Neural crest cell (in vitro differentiated cells): ENCODE measurements at places on chromosomes 4 and X.
A peak's percentile ranks its signal among the peaks of the same experiment; 100 is the strongest.

- no peaks in the 10 kb centered on the region for H3K27me3 ChIP-seq
- no peak overlapping the region for H3K4me3 ChIP-seq
- no peak for DNase-seq
- no peaks in the 10 kb centered on the region for H3K36me3 ChIP-seq
Measured at GRCh38 chr4:55291227-55291640, 54.8 kb upstream of the SRD5A3 start.

- no peaks in the 10 kb centered on the region for H3K27me3 ChIP-seq
- no peak overlapping the region for H3K4me3 ChIP-seq
- H3K36me3 ChIP-seq, result no peaks in the 10 kb centered on the region
Measured at GRCh38 chr4:96063639-96064038, 223.7 kb downstream of the PDHA2 start.

GRCh38 chr4:3263053-3263875, 14.3 kb downstream of the MSANTD1 start:
- H3K4me3 ChIP-seq, result no peak overlapping the region
- H3K27ac ChIP-seq, result no peak overlapping the region
- no peaks in the 10 kb centered on the region for H3K36me3 ChIP-seq
- H3K4me1 ChIP-seq, result no peaks in the 10 kb centered on the region
- no peak for DNase-seq

DNA sequence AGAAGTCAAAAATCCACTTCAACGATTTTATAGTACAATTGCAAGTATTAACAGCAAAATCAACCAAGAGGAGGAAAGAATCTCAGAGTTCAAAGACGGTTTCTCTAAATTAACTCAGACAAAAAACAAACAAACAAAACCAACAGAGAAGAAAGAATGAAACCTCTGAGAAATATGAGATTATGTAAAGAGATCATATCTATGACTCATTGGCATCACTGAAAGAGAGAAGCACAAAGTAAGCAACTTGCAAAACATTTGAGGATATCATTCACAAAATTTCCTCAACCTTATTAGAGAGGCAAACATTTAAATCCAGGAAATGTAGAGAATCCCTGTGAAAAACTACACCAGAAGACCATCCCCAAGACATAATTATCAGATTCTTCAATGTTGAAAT, 370.4 kb downstream of the INPP4B start:
- H3K27me3 ChIP-seq, result no peaks in the 10 kb centered on the region
- DNase-seq, result no peak
- H3K27ac ChIP-seq, result no peak overlapping the region
- no peak overlapping the region for H3K4me3 ChIP-seq

GRCh38 chr4:183342541-183343533, 20.6 kb upstream of the CLDN24 start:
- no peak overlapping the region for H3K27ac ChIP-seq
- H3K4me3 ChIP-seq, result no peak overlapping the region
- no peak for DNase-seq
- H3K36me3 ChIP-seq, result no peaks in the 10 kb centered on the region

DNA sequence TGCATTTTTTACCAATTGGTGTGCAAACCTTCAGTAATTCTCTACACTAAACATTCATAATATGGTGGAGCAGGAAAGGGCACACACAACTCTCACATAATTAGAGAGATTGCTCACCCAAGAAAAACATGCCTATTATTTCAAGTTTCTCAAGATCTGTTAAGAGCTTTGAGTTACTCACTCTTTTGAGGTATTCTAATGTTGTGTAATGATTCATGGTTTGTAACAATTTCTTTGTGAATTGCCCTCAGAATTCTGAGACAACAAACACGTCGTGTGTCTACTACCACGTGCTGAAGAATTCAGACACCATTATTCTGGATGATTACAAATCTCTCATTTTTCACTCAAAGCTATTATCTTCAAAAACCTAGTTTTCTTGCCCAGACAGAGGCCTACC, 82.8 kb downstream of the PDGFC start:
- DNase-seq, result no peak
- H3K4me1 ChIP-seq, result peaks cover 4% of the 10 kb centered on the region
- H3K36me3 ChIP-seq, result peaks cover 3% of the 10 kb centered on the region
- no peak overlapping the region for H3K27ac ChIP-seq
- H3K4me3 ChIP-seq, result no peak overlapping the region

- no peak overlapping the region for H3K27ac ChIP-seq
- DNase-seq, result no peak
- H3K4me3 ChIP-seq, result no peak overlapping the region
- peaks cover 7% of the 10 kb centered on the region for H3K4me1 ChIP-seq
Measured at GRCh38 chr4:176259330-176260090, 9.5 kb downstream of the ASB5 start.

DNA sequence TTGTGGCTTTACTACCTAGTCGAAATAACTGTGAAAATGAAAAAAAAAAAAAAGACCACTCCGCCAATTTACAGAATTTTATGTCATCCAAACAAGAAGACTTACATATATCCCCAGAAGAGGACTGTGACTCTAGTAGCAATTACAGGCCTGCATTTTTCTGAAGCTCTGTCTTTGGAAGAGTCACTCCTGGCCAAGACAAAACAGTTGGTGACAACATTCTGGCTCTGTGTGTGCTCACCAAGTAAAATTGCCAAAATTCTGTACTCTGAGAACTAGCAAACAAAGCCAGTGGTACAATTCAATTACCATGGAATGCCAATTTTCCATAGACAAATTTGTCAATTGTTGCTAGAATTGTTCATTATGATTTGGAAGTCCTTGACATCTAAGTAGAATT, 311.1 kb downstream of the PDGFC start:
- no peaks in the 10 kb centered on the region for H3K36me3 ChIP-seq
- peaks cover 17% of the 10 kb centered on the region for H3K4me1 ChIP-seq
- H3K4me3 ChIP-seq, result no peak overlapping the region
- DNase-seq, result no peak
- H3K27me3 ChIP-seq, result no peaks in the 10 kb centered on the region

- H3K27ac ChIP-seq, result no peak overlapping the region
- H3K4me3 ChIP-seq, result no peak overlapping the region
- peaks cover 19% of the 10 kb centered on the region for H3K4me1 ChIP-seq
- H3K27me3 ChIP-seq, result no peaks in the 10 kb centered on the region
- H3K36me3 ChIP-seq, result no peaks in the 10 kb centered on the region
- DNase-seq, result no peak
Measured at GRCh38 chr4:118318931-118319330, 33.9 kb downstream of the PRSS12 start.

- no peak overlapping the region for H3K27ac ChIP-seq
- no peaks in the 10 kb centered on the region for H3K27me3 ChIP-seq
- DNase-seq, result no peak
- H3K4me1 ChIP-seq, result no peaks in the 10 kb centered on the region
Measured at GRCh38 chr4:56450342-56450741, 14.3 kb downstream of the PAICS start.

DNA sequence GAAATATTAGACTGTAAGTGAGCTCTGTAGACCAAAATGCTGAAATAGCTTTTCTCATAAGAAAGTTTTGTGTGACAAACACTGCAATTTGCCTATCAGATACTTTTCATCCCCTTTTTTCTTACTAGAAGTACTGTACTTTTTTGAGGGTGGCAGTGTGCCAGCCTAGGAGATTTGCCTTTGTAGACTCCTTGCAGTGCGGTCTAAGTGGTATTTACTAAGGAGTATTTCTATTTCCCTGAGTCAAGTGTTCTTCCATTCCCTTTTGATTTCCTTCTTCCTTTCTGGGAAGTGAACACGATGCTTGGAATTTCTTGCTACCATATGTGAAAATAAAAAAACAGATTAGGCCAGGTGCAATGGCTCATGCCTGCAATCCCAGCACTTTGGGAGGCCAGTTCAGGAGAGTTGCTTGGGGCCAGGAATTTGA, 34.6 kb downstream of the PDLIM5 start:
- no peak for DNase-seq
- no peaks in the 10 kb centered on the region for H3K4me1 ChIP-seq
- no peak overlapping the region for H3K4me3 ChIP-seq

- H3K27me3 ChIP-seq, result no peaks in the 10 kb centered on the region
- peaks cover 65% of the 10 kb centered on the region for H3K4me1 ChIP-seq
- H3K4me3 ChIP-seq, result no peak overlapping the region
- H3K36me3 ChIP-seq, result peaks cover 5% of the 10 kb centered on the region
Measured at GRCh38 chr4:76718831-76719230, 179.1 kb downstream of the SOWAHB start.

GRCh38 chrX:311156-312129, 7.2 kb downstream of the GTPBP6 start:
- H3K27ac ChIP-seq, result peak overlapping the region; percentile 35
- H3K4me3 ChIP-seq, result peak overlapping the region; percentile 77
- peaks cover 3% of the 10 kb centered on the region for H3K27me3 ChIP-seq
- H3K4me1 ChIP-seq, result no peaks in the 10 kb centered on the region
- no peak for DNase-seq

GRCh38 chr4:173192375-173193162, 24.0 kb downstream of the GALNT7 start:
- DNase-seq, result no peak
- H3K36me3 ChIP-seq, result peaks cover 3% of the 10 kb centered on the region
- no peak overlapping the region for H3K4me3 ChIP-seq
- no peaks in the 10 kb centered on the region for H3K27me3 ChIP-seq
- peaks cover 17% of the 10 kb centered on the region for H3K4me1 ChIP-seq

- H3K27me3 ChIP-seq, result no peaks in the 10 kb centered on the region
- no peak for DNase-seq
- H3K27ac ChIP-seq, result no peak overlapping the region
- peaks cover 5% of the 10 kb centered on the region for H3K4me1 ChIP-seq
- no peaks in the 10 kb centered on the region for H3K36me3 ChIP-seq
Measured at GRCh38 chr4:83582289-83582785, 46.4 kb downstream of the GPAT3 start.

- H3K4me3 ChIP-seq, result no peak overlapping the region
- peaks cover 10% of the 10 kb centered on the region for H3K27me3 ChIP-seq
- no peak overlapping the region for H3K27ac ChIP-seq
- H3K36me3 ChIP-seq, result no peaks in the 10 kb centered on the region
- H3K4me1 ChIP-seq, result no peaks in the 10 kb centered on the region
Measured at GRCh38 chr4:158624889-158625478, 46.7 kb downstream of the C4orf46 start.

GRCh38 chr4:108168671-108169523, at the start of gene LEF1:
TSS of gene LEF1 (minus strand) at chr4:108168932. CDS start at chr4:108167767, 1,165 bp downstream.
- H3K4me3 ChIP-seq, result peak within 1 kb of the TSS; percentile 99
- no peaks in the 10 kb centered on the region for H3K36me3 ChIP-seq
- peak within 1 kb of the TSS; percentile 79 for H3K27ac ChIP-seq
- DNase-seq, result peak; percentile 59
- peaks cover 60% of the 10 kb centered on the region for H3K4me1 ChIP-seq
- H3K27me3 ChIP-seq, result peaks cover 73% of the 10 kb centered on the region

DNA sequence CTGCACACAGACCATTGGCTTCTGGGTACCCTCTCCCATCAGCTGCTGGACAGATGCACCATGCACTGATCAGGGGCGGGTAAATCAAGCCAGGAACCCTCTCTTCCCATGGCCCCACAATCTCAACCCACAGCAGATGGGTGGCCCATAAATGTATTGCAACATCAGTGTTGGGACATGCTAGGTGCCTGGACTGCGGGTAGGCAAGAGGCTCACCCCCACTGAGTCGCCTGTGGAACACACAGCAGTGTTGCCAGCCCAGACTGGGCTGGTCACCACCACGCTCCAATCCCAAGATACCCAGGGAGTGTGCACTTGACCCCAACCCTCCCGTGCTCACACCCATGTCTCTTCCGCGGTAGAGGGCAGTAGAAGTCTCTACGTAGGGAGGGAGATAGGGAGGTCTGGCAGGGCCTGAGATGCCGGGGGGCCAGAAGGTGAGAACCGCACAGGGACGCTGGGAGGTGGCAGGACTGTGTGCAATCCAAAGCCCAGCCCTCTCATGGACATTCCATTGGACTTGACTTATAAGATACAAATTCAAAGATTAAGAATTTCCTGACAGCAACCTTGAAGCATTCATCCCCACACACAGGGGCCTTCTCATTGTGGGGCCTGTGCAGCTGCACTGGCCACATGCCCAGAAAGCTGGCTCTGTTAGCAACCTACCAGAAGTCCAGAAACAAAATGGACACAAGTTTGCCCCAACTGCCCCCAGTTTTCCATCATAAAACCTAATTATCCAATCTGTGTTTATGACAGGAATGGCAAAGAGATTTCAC, 183.7 kb downstream of the NSUN7 start:
- H3K36me3 ChIP-seq, result no peaks in the 10 kb centered on the region
- H3K4me3 ChIP-seq, result no peak overlapping the region
- H3K27ac ChIP-seq, result no peak overlapping the region
- H3K27me3 ChIP-seq, result no peaks in the 10 kb centered on the region
- DNase-seq, result no peak

DNA sequence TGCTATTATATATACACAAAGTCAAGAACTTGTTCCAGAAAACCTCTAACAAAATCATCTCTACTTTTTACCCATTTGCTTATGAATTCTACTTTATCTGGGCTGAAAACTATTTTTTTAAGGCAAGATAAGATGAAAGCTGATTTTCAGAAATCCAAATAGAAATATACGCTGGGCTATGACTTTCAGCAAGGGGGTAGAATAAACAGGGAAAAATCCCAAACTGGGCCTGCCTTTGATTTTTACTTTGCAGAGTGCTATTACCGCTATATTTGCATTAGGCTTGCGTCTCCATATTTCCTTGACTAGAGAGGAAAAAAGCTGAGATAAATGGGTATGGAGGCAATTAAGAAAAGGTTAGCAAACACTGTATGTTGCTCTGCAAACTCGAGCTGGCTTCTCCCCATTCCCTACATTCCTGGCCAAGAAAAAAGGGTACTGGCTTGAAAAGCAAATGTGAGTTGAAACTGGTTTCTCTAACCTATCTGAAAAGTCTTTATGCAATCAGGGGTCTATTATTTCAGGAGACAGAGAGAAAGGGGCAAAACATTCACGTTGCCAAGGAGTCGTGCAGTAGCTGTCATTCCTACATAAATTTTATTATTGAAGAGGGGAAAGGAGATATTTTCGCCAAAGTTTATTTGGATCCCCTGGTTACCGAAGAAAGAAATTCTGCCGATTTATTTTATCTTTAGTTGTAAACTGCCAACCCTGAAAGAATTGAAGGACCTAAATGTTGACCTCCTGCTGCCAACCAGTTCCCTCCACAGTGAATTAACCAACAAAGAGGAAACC, 2.2 kb downstream of the TMEM47 start:
- peaks cover 60% of the 10 kb centered on the region for H3K4me1 ChIP-seq
- peaks cover 17% of the 10 kb centered on the region for H3K27me3 ChIP-seq
- peak overlapping the region; percentile 95 for H3K4me3 ChIP-seq
- H3K36me3 ChIP-seq, result peaks cover 6% of the 10 kb centered on the region
